Glutamatergic neuron (in vitro differentiated cells): ENCODE measurements at places on chromosomes 6 and 20. TPM values are rescaled to one million over a fixed set of nuclear protein-coding genes. Genes with fewer than 3 reads are reported as not detected.

SLC22A23 gene
- total RNA-seq, result 102 TPM

GRCh38 chr6:90111387-90111786 lies 185.3 kb downstream of the BACH2 start:
- H3K36me3 ChIP-seq, result peaks cover 52% of the 10 kb centered on the region
- no peak for DNase-seq
- no peak overlapping the region for H3K27ac ChIP-seq
- H3K27me3 ChIP-seq, result no peaks in the 10 kb centered on the region
- H3K4me1 ChIP-seq, result peaks cover 2% of the 10 kb centered on the region

DNA sequence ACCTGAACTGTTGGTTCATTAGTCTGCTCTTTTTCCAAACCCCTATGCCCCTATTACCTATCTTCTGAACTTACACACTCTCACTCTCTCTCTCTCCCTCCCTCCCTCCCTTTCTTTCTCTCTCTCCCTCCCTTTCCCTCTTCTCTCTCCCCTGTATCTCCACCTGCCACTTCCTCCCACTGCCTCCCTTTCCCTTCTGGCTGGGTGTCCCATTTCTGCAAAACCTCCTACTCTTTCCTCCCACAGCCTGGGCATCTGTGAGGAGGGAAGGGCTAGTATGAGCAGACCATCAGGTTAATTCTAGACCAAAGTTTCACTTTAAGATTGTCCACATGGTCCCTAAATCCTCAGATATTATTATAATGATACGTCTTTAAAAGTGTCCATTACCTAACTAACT lies 95.1 kb downstream of the TMEM200A start:
- H3K27ac ChIP-seq, result no peak overlapping the region
- H3K4me1 ChIP-seq, result no peaks in the 10 kb centered on the region
- H3K4me3 ChIP-seq, result no peak overlapping the region
- H3K27me3 ChIP-seq, result no peaks in the 10 kb centered on the region
- H3K36me3 ChIP-seq, result no peaks in the 10 kb centered on the region

GRCh38 chr6:154595538-154595937 lies 85.1 kb upstream of the CNKSR3 start:
- no peaks in the 10 kb centered on the region for H3K36me3 ChIP-seq
- H3K4me3 ChIP-seq, result no peak overlapping the region
- no peaks in the 10 kb centered on the region for H3K27me3 ChIP-seq
- peaks cover 5% of the 10 kb centered on the region for H3K4me1 ChIP-seq

DNA sequence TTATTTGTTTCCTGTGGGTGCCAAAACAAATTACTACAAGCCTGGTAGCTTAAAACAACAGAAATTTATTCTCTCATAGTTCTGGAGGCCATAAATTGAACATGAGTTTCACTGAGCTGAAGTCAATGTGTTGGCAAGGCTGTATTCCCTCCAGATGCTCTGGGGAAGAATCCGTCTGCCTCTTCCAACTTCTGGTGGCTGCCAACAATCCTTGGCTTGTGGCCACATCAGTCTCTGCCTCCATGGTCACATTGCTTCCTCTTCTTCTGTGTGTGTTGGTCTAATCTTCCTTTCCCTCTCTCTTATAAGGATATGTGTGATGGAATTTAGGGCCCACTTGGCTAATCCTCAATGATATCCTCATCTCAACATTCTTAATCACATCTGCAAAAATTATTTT lies 92.8 kb upstream of the EPB41L1 start:
- peaks cover 13% of the 10 kb centered on the region for H3K27me3 ChIP-seq
- no peak for DNase-seq
- H3K4me1 ChIP-seq, result no peaks in the 10 kb centered on the region
- no peak overlapping the region for H3K27ac ChIP-seq
- peaks cover 5% of the 10 kb centered on the region for H3K36me3 ChIP-seq
